ENCODE measurements at places on chromosomes 16 and 17. TPM values are rescaled to one million over a fixed set of nuclear protein-coding genes. Genes with fewer than 3 reads are reported as not detected.

Gene RGS11
- total RNA-seq: 1.2 TPM

Gene ZPBP2
- total RNA-seq: not detected

Gene COL1A1
- 4,027 TPM for total RNA-seq

Gene PYY
- not detected for total RNA-seq

Gene G6PC3
- 16.1 TPM for total RNA-seq

Gene HSPB9
- 0.13 TPM for total RNA-seq

Gene KCNG4
- under 0.01 TPM for total RNA-seq

Gene SLC16A6
- 0.27 TPM for total RNA-seq

Gene CTRB2
- total RNA-seq: not detected

Gene TMEM208
- 22.3 TPM for total RNA-seq

Gene GPR179
- 0.22 TPM for total RNA-seq

Gene SDR42E2
- total RNA-seq: not detected

Gene EFNB3
- total RNA-seq: 3.6 TPM

Gene PRSS53
- 11.5 TPM for total RNA-seq

Gene RAB40C
- total RNA-seq: 9.4 TPM

Gene SBK1
- 2.9 TPM for total RNA-seq

Gene HID1
- total RNA-seq: 2.7 TPM

Gene CENPT
- 32.0 TPM for total RNA-seq

Gene DOC2A
- total RNA-seq: 0.22 TPM

Gene BRIP1
- 5.1 TPM for total RNA-seq

Gene MYLK3
- 14.8 TPM for total RNA-seq

Gene PHAF1
- total RNA-seq: 12.9 TPM

Gene ADCY9
- 9.5 TPM for total RNA-seq

Gene SMTNL2
- 88.9 TPM for total RNA-seq

Gene CHST5
- total RNA-seq: 0.22 TPM

Gene PIK3R5
- 1.1 TPM for total RNA-seq

Gene TP53TG3E
- total RNA-seq: not detected

Gene TMIGD1
- total RNA-seq: not detected

Gene KRTAP3-2
- total RNA-seq: 0.18 TPM

Gene FKBP10
- total RNA-seq: 141 TPM

Gene CD300E
- total RNA-seq: 0.09 TPM

Gene PPY
- total RNA-seq: 0.18 TPM

Gene PPP1R1B
- 1.7 TPM for total RNA-seq

Gene TBC1D3G
- total RNA-seq: not detected

Gene NDUFAB1
- 132 TPM for total RNA-seq

Gene CNGB1
- total RNA-seq: 0.04 TPM

Gene KRTAP3-1
- not detected for total RNA-seq

Gene WSCD1
- 36.8 TPM for total RNA-seq

Gene CTRL
- total RNA-seq: 0.66 TPM

Gene NACA2
- total RNA-seq: 0.22 TPM

All from muscle of leg (tissue), 16 donors.